ENCODE measurements at places on chromosomes 7 and 10.

- peaks cover 3% of the 10 kb centered on the region for H3K36me3 ChIP-seq
These were observed 46.8 kb downstream of the TET1 start for GRCh38 chr10:68606918-68607317.

GRCh38 chr7:93036807-93037206 is 81.0 kb downstream of the SAMD9 start:
- DNase-seq: no peak
- no peak overlapping the region for H3K4me3 ChIP-seq
- no peaks in the 10 kb centered on the region for H3K4me1 ChIP-seq
- H3K27ac ChIP-seq: no peak overlapping the region
- H3K27me3 ChIP-seq: no peaks in the 10 kb centered on the region
- H3K36me3 ChIP-seq: no peaks in the 10 kb centered on the region

DNA sequence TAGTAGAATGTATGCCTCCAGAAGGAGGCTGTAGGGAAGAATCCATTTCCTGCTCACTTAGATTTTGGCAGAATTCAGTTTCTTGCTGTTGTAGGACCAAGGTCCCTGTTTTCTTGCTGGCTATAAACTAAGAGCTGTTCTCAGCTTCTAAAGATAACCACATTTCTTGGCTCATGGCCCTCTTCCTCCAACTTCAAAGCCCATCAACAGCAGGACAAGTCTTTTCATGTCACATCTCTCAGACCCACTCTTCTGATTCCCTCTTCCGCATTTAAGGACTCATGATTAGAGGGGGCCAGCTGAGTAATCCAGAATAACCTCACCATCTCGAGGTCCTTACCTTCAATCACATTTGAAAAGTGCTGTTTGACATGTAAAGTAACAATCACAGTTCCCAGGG is 8.2 kb upstream of the LSM8 start:
- no peaks in the 10 kb centered on the region for H3K27me3 ChIP-seq
- H3K27ac ChIP-seq: no peak overlapping the region
- no peaks in the 10 kb centered on the region for H3K4me1 ChIP-seq
- DNase-seq: no peak
- no peaks in the 10 kb centered on the region for H3K36me3 ChIP-seq

DNA sequence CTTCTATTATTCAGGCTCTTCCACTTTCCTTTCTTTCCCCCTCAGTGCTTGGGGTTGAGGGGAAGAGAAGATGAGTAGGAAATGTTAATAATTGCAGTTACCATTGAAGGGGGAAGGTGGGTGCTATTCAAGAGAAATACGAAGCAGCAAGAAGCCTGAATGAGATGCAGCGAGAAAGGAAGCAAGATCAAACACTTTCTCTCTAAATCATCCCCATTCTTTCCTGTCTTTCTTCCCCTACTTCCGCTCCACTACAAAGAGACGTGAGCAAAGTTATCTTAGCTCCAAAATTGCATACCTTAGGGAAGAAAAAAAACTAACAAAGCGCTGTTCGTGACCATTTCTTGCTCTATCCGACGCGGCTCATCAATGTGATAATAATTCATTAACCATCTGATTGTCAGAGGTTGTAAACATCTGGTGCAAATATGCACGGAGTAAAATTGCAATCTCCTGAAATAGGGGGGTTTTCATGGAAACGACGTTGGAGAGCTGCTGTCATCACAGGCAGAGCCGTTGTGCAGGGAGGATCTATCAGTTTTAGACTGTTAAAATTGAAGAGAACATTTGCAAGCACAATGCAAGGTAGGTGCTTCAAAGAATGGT is 15.2 kb upstream of the PARD3 start:
- H3K27ac ChIP-seq: no peak overlapping the region
- H3K27me3 ChIP-seq: no peaks in the 10 kb centered on the region
- DNase-seq: no peak
- no peak overlapping the region for H3K4me3 ChIP-seq
- H3K36me3 ChIP-seq: no peaks in the 10 kb centered on the region
